Vagina (tissue), 2 donors: ENCODE measurements at places on chromosomes 3 and 15.

DNA sequence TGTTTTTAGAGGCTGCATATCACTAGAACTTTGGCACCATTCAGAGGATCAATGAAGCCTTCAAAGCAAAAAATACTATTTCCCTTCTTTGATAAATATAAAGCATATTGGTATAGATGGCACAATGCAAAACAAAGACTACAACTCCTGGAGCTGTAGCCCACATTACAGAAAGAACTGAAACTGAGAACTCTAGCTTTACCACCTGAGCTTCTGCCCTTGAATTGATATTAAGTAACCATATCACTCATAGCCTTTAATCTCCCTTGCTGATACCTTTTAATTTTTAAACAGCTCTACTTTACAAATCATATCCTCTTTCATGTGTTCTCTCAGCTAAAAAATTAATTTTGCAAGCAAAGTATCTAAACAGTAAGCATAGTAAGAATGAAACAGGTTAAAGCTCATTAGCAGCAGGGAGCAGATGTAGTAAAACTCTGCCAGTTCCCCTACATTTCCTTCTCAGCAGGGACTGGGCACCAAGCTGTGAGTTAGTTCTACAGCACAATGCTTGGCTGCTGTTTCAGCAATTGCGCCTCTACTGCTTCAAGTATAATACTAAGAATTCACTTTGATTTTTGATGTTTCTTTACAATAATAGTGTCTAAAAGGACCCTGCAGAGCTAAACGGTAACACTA, 97.9 kb upstream of the NANOGP8 start:
- DNase-seq = no peak

- peak; percentile 58 for DNase-seq
Observed at GRCh38 chr15:91099995-91100813, at the start of gene SV2B. TSS of gene SV2B (plus strand) at chr15:91100257. CDS start at chr15:91226264, 126,007 bp downstream.

GRCh38 chr3:90007778-90008499, 900.5 kb downstream of the EPHA3 start:
- no peak for DNase-seq

DNA sequence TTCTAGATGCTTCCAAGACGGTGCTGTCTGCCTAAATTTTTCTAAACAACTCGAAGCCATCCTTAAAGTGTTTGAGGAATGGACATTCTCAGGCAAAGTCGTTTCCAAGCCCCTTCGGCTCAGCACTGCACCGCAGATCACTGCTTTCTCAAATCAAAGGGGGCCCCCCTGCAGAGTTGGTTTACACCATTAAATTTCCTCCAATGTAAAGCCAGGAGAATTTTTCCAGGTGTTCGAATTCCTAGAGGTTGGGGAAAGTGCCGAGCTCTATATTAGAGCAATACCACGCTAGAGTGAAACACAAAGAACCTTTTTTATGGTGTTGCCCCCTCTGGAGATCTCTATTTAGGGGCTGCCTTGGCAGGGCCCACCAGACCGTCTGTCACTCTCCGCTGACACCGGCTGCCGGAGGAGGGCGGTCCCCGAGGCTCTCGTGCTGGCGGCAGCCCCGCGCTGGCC, 277.9 kb upstream of the NR2F2 start:
- no peak for DNase-seq

DNA sequence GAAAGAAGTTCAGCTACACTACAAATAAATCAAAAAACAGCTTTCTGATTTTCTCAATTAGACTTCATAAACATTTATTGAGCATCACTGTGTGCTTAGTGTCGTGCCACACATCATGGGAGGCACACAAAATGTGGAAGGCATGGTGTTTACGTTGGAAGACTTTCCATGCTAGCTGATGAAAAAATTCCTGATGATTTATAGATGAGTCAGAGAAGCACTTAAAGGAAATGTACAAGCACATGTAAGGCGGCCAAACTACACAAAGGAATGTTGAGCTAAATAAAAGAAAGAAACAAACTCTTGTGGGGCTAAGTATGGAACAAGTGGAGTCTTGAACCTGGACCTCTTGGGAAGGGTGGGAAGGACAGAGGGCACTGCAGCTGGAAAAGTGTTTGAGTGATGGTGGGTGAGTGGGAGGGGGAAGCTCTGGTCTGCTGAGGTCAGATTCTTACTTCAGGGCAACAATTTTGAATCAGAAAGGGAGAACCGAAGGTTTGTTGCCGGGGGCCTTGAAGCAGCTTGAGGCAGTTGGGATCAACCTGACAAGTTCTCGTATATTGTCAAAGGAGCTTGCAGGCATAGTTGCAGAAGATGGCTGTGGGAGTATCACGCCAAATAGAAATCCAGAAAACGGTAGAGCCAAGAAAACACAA, 66.9 kb downstream of the FOXB1 start:
- no peak for DNase-seq

- DNase-seq = peak; percentile 97
Observed at GRCh38 chr3:127590593-127591465, at the start of gene TPRA1. TSS of gene TPRA1 (minus strand) at chr3:127590733. CDS start at chr3:127580146, 10,587 bp downstream.

DNA sequence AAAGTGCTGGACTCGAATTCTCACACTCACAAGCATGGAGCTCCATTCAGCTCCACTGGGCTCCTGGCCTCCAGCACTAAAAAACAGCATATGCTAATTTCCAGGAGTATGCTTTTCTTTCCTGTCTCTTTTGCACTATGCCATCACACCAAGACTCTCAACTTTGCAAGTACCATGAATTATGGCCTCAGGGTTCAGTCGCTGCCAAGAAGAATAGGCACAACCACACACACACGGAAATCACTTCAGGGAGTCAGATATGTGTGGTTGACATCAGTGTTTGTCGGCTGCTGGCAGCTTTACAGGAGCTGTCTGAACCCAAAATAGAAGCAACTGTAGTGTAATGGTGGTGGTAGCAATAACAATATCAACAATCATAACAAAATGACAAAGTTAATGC, 305.0 kb upstream of the SLCO3A1 start:
- DNase-seq = no peak
